Left renal cortex interstitium (tissue), 4 donors: ENCODE measurements at places on chromosomes 3 and 15.

- DNase-seq, result no peak
These were observed 5.8 kb downstream of the PRKCD start for GRCh38 chr3:53166781-53167291.

DNA sequence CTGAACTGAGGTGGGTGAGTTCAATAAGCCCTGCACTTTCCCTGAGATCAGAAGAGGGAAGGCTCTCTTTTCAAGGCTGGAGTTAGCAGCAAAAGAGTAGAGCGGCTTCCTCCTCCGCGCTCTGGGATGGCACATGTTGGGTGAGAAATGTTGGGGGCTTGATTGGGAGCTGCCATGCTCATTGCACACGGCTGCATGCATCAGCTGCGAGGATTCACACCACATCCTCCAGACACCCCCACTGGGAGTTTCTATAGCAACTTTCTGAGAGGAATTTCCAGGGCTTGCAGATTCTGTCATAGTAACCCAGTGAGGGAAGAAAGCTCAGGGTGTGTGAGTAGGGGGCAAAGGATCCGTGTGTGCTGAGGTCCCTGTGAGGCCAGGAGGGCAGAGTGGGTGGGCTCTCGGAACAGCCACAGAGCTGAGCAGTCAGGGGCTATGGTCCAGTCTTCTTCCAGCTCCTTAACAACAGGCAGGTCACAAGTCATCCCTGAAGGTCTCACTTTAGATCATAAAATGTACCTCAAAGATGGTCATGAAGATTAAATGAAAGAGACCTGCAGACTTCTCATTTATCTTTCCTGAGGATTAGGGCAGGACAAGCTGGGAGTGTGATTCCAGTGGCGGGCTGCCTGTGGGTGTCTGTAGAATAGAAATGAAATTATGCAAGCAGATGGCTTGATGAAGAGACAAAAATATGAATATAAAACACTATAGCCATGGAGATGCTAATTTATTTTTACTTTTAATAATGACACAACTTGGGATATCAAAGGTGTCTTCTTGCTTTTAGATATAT lies 75.7 kb upstream of the CHRNA7 start:
- no peak for DNase-seq

DNA sequence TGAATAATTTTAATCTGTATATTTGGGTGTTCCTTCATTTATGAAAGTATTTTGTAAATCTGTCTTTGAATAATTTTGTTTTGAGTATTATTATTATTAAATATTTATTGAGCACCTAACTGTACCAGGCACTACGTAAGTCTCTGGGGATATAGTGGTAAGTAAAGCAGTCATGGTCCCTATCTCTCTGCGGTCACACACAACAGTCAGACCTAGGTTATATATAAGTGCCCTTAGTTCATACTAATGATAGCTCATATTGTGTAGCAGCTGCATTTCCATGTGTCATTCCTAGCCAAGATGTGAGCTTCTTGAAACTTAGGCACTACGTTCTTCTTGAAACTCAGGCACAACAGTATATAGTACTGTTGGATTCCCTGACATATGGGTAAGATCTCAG lies 12.4 kb downstream of the NKTR start:
- no peak for DNase-seq

DNA sequence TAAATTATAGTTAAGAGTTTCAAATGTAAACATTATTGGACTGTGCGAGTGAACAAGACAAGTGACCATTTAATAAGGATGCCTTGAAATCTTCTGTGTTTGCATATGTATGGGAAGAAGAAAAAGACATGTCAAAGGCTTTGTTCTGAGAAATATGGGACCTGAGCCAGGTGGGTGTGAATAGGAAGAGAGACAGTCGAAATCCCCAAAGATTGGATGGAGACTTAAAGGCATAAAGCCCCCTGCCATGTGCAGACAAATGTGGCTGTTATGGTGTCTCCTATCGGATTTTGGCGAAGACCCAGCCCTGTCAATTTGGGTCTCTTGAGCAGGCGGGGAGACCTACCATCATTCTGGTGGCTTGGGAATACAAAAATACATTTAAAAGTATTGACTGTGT lies 16.9 kb downstream of the FXR1 start:
- DNase-seq, result no peak

- DNase-seq, result no peak
These were observed 451.0 kb downstream of the EPHA6 start for GRCh38 chr3:97265237-97266005.

DNA sequence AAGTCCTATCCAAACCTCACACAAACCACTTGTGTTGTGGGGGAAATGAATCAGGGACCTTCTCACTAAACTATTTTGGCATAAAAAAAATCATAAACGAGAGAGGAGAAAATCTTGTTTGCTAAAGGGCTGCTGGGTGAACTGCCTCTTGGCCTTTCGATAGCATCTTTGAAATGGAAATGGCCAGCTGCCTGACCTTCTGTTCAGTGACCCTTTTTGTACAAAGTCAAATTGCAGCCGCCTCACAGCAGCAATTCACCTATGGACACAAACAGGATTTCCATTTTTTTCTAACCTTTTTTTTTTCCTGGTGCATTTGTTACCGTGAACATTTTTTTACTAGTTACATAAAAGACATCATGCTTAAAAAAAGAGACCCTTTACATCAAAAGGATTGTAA lies 89.0 kb upstream of the ONECUT1 start:
- DNase-seq, result no peak

GRCh38 chr3:107367353-107367752 lies 9.9 kb upstream of the CCDC54 start:
- DNase-seq, result no peak

DNA sequence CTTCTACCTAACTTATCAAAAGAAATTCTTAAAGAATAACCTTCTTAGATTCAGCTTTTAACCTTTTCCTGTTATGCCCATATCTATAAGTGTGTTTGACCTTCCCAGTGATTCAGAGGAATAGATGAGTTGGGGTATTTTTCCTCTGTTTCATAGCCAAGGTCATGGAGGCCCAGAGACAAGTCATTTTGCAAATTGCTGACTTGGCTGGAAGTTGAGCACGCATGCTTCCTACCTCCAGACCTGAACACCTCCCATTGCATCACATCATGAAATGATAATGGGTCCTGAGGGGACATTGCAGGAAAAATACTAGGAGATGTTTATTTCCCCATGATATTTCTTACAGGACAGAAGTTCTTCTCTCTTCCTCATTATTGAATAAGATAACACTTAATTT lies 158.6 kb upstream of the LMCD1 start:
- no peak for DNase-seq

DNA sequence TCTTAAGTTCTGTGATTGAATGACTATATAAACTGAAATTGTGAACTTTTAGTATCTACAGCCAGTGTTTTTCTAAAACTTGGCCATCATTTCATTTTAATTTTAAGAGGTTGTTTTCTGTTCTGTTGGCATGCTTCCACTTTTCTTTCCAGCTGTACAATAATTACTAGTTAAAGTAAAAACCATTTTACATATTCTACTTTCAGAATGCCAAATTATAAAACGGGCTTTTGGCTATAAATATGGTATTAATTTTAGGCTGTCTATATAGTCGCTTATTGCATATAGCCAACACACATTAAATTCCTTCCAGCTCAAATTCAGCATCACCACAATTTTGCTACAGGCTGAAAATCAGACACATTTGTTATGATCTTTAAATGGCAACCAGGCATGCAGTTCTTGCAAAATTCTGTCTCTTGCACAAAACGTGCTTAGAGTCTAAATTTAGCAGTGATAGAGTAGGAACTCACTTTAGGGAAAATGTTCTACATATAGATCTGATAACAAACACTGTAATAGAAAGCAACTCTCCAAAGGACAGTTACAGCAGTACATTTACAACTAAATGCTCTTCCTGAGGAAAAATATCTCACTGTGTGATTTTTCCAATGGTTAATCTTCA lies 81.1 kb downstream of the BTD start:
- DNase-seq, result no peak

DNA sequence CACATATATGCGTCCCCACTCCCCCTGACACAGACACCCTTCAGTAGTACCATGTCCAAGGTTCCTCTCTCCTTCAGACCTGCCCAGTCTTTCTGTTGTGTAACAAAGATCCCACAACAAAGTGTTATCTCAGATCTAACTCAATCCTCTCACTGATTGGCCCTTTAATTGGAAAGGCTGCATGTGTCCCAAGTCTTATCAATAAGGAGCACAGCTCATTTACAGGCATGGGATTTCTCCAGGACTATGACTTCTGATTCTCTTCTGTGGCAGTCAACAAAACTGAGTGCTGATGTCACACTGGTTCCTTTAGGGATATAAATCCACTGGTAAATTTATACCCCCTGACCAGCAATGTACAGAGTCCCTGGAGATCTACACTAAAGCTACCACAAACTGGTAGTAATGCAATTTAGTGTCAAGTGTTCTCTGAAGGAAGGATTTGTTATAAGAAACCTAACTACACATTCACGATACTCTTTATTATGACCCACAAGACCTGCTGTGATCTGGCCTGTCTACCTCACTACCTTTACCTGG lies 28.1 kb downstream of the CLK3 start:
- DNase-seq, result no peak

DNA sequence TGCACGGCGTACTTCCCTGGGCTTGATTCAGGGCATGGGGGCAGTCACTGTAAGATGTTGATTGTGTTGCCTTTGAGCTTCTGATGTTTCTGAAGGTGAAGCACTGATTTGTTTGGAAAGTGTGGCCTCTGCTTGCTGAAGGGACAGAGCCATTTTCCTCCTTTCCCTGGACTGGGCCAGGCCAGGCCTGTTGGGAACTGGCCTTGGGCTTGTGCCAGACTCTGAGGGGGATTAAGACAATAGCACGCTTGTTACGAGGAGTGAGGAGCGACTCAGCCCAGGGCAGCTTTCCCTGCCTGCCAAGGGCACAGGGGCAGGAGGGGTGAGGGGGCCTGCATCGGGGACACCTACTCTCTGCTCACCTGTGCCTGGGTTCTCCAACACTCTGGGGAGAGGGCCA lies 42.9 kb downstream of the LINGO1 start:
- DNase-seq, result no peak

DNA sequence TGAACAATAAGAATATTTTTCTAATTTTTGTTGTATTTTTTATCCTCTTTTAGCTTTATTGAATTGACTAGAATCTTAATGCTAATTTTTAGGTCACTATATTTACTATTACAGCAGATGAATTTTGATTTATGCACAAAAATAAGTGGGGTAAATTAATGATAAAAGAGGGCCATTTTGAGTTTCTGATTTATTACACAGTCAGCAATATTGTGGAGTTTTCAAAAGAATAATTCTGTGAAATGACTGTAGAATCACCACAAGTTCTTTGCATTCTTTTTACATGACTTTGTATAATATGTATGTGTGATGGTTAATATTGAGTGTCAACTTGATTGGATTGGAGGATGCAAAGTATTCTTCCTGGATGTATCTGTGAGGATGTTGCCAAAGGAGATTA lies 812.4 kb upstream of the DPPA4 start:
- no peak for DNase-seq

GRCh38 chr15:79965846-79966630 lies 5.0 kb downstream of the BCL2A1 start:
- no peak for DNase-seq

- DNase-seq, result no peak
These were observed 8.8 kb upstream of the DNAJA4 start for GRCh38 chr15:78255421-78256043.

- DNase-seq, result no peak
These were observed 1.3 kb downstream of the PLCH1 start for GRCh38 chr3:155743606-155744005.

- DNase-seq, result no peak
These were observed 1.4 kb downstream of the PPM1L start for GRCh38 chr3:160757233-160758106.

DNA sequence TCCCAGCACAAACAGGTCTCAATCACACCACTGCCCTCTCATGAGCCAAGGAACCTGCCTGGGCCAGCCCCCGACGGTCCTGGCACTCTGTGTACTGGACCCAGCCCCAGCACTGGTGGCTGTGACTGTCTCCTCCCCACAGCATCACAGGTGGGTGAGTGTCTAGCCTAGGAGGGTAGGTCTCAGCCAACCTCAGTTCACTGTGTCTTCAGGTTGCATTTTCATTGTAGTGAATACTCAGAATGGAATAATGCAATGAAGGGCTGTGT lies 163.4 kb upstream of the NSMCE3 start:
- no peak for DNase-seq

DNA sequence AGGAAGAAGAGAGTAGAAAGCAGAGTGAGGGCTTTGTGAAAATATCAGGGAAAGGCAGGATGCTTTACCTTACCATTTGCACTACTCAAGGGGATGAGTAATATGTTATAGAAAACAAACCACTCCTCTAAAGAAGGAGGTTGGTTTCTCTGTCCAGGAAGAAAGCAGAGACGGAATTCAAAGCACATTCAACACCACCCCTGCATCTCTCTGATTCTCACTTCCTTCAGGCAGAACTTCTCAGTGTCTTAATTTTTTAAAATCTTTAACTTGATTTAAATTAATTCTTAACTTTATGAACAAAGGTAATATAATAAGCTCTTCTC lies 82.4 kb downstream of the NR2F2 start:
- DNase-seq, result no peak

- no peak for DNase-seq
These were observed 18.7 kb upstream of the PTPN9 start for GRCh38 chr15:75597667-75598341.

- no peak for DNase-seq
These were observed 65.5 kb downstream of the KAT2B start for GRCh38 chr3:20105513-20106280.

DNA sequence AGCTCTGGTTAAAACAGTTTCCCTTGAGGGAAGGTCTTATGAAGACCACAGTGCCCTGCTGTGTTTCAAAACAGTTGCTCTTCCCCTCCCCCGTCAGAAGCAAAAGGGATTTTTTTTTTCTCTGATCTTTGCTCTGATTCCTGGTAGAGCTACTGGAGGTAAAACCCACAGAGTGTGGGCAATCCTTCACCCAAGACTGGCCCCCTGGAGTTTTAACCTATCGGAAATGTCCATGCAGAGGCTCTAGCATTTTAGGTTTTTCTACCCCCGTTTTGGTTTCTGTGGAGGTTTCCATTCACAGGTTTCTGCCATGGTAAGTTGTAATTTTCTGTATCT lies 27.7 kb downstream of the GRM2 start:
- DNase-seq, result no peak

DNA sequence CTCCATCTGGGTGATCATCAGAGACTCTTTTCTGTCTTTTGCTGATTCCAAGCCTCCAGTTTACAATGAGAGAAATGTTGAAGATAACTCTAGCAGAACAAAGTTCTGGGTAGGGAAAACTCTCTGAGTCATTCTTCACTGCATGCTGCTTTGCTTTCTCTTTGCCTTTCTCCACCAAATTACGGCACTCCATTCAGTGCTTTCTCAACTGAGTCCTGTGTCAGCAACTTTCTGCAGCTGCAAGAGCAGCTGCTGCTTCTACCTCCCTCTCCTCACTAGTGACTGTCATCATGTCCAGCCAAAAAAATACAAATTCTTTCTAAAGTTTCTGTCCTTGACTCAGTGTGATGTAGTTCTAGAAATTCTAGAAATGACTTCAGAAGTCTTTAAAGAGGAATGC lies 953.8 kb downstream of the IGSF11 start:
- no peak for DNase-seq
